Iris pigment epithelial cell (primary cell): ENCODE measurements at places on chromosomes 2 and 18.

GRCh38 chr18:55079481-55080355 lies 120.5 kb upstream of the CCDC68 start:
- DNase-seq = no peak

GRCh38 chr2:162245781-162246180 lies 2.5 kb upstream of the FAP start:
- peak; percentile 95 for DNase-seq

DNA sequence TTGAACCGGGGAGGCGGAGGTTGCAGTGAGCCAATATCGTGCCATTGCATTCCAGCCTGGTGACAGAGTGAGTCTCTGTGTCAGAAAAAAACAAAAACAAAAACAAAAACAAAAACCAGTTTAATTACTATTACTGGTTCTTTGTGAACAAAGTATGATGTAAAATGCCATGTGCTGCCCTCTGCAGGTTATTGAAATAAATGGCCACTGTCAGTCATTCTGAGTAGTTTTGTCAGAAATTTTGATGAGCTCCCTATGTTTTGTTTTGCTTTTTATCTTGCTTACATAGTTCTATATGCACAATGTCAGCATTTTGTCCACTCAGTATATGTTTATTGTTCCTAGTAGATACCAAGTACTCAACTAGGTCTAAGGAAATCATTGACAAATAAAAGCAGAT lies 423.6 kb upstream of the CHST9 start:
- peak; percentile 14 for DNase-seq

GRCh38 chr18:22678486-22678885 lies 254.6 kb upstream of the RBBP8 start:
- DNase-seq = peak; percentile 57

DNA sequence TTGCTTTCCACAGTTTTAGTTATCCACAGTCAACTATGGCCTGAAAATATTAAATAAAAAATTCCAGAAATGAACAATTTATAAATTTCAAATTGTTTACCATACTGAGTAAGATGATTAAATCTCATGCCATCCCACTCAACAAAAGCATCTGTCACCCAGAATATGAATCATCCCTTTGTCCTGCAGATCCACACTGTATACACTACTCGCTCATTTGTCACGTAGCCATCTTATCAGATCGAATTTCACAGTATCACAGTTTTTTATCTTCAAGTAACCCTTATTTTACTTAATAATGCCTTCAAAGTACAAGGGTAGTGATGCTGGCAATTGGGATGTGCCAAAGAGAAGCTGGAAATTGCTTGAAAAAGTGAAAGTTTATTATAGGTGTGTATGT lies 291.8 kb upstream of the LRATD1 start:
- no peak for DNase-seq
